ENCODE measurements at places on chromosomes 2 and 18.

DNA sequence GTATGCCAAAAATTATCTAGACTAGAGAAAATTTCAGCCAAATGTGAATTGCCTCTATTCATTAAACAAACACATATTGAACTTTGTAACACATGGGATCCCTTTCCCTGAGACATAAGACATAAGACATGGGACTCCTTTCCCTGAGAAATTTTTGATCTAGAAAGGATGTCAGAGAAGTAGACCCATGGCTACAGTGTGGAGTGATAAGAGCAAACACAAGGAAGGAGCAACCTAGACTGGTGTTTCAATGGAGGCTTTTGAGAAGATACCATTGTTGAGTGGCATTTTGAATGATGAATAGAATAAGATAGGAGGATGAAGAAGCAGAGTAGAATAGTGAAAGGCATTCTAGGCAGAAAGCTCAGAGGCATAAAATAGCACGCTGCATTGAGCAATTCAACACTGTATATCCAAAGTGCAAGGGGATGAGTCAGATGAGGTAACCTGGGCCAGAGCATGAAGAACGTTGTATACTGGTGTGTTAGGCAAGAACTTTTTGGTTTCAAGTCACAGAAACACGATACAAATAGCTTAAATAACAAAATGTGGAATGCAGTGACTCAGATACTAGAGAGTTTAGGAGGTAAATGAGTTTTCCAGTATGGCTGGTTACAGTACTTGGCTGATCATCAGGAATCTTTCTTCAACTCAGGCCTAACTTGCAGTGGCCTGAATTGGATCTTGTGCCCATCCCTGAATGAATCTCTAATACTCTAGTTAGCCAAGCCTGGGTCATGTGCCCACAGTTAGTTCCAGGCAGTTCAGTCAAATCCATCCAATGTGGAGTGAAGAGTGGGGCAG lies 129.8 kb upstream of the TANK start:
- DNase-seq, result no peak

DNA sequence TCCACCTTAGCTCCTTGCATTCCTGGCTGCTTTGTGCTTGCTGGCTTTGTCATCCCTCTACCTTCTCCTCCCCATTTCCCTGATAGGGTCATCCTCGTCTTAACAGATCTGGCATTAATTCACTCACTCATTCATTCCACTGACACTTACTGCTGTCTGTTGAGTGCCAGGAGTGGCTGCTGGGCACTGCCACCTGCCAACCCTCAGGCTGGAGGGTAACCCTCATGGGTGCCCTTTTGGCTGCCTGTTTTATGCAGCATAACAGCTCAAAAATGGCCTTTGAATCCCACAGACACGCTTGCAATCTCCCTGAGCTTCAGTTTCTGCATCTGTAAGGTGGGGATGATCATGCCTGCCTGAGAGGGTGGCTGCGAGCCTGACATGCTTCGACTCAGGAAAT lies 25.2 kb downstream of the FHOD3 start:
- no peak for DNase-seq

DNA sequence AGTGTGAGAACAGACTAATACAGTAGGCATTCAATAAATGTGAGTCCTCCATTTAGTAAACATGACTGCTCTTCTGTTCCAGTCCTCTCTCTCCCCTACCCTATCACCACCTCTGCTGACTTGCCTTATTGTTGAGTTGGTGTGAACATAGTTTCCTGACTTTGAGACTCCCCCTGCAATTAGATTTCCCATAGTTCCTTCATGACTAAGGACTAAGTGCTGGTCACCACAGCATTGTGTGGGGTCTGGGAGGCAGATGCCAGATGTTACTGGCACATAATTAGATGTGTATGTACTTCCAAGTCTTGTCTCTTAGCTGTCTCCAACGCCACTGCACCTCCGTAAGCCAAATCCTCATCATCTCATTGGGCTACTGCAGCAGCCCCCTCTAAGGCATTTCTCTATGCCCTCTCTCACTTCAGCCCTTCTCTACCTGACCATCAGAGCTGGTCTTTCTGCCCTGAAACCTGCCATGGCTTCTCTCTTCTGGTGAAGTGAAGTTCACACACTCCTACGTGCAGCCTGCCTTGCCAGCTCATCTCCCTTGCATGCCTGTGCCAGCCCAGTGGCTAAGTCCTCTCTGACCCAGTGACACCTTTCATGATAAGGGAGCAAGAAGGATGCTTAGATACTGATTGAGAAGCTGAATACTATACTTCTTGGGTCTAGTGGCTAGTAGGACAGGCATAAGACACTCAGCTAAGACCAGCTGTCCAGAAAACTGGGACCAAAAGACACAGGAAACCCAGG lies 81.6 kb upstream of the ALPP start:
- no peak for DNase-seq

DNA sequence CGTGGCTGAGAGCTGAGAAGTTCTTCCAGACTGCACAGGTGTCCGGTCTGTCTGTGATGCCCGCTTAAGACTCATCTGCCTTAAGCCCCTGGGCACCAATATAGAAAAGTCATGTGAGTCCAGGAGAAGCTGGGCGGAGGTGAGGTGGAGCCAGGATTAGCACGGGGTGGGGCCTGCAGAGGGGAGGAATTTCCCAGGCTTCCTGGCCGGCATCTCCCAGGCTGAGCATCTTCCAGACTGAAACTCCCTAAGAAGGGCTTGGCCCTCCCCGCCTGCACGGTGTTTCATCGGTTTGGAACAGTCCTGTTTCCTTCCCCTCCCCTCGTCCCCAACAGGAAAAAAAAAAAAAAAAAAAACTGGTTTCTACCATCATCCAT lies 270.3 kb downstream of the ATAD2B start:
- no peak for DNase-seq

DNA sequence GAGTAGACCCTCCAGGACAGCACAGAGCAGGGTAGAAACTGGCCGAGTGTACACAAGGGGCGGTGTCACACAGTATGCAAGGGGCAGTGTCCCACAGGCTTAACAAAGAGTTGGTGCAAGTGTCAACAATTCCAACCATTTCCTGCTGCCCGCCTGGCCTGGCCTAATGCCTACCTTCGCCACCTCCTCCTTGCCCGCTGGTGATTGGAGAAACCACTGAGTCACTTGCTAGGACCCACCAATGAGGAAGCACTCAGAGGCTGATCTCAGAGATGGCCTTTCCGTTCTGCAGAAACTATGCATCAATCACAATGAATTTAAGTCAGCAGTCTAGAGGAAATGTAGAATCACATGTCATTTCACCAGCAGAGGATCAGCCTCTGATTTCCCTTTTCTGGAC lies 263.3 kb upstream of the PKDCC start:
- no peak for DNase-seq

DNA sequence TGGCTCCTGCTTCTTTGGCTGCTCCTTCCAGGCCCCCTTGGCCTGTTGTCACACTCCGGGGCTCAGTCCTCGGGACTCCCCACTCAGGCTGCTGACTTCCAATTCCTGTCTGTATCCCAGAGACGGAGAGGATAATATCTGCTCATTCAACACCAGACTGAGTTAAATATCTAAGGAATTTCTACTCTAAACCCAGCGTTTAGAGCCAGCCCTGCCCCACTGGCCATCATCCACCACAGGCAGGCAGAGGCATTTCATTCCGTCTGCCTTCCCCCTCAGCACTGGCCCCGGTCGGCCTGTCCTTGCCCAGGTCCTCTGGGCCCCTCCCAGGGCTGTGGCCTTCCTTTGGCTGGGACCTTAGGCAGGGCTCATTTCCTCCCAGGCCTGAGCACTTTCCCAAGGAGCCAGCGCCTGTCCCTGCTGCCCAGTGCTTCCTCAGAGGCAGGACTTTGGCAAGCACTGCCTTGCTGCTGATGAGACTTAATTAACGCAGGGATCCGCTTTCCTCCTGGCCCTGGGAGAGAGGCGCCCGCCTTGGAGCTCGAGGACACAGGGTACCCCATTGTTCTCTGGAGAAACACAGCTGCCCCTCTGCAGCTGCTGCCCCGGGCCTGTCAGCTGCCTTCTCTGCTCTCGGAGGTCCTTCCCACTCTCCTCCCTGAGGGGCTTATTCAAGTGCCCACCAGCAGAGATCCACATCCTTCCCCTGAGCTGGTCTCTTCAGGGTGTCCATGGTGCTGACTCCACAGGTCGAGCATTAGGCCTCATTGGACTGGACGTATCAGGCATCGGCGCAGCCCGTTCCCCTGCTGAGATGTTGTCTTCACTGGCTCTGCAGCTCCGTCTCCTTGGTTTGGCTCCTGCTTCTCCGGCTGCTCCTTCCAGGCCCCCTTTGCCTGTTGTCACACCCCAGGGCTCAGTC lies 42.8 kb downstream of the ATOH8 start:
- no peak for DNase-seq

- no peak for DNase-seq
These were observed 651.9 kb downstream of the SLC4A3 start for GRCh38 chr2:220279372-220279771.

DNA sequence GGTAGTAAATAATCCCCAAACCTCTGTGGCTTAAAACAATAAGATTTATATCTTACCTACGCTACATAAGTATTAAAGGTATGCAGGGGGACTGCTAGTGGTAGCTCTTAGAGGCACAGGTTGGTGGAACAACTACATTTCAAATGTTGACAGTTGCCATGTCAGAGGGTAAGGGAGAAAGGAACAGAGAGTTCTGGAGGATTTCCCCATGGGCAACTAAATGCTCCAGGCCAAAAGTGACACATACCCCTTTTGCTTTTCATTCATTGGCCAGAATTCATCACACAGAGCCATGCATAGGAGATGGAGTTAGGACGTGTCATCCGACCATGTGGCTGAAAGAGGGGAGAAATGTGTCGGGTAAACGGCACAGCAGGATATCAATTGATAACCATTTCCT lies 133.2 kb downstream of the NAPG start:
- DNase-seq, result no peak

- DNase-seq, result no peak
These were observed 236.0 kb upstream of the REV1 start for GRCh38 chr2:99725820-99726219.

GRCh38 chr2:239267288-239267951 lies 133.4 kb downstream of the HDAC4 start:
- no peak for DNase-seq

DNA sequence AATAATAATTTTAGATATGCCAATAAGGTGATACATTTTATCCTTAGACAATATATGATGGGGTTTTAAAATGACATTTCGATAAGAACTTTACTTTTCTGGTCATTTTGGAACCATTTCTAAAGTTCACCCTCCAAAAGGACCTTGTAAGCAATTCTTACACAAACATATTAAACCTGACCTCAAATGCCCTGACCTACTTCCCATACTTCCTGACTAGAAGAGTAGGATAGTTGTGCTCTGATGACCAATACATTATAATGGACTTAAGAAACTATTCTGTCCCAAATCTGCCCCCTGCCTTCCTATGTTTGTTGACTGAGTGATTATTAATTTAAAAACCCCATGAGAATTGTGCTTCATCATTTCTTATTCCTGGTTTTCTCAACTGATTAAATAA lies 24.6 kb downstream of the GCA start:
- no peak for DNase-seq

DNA sequence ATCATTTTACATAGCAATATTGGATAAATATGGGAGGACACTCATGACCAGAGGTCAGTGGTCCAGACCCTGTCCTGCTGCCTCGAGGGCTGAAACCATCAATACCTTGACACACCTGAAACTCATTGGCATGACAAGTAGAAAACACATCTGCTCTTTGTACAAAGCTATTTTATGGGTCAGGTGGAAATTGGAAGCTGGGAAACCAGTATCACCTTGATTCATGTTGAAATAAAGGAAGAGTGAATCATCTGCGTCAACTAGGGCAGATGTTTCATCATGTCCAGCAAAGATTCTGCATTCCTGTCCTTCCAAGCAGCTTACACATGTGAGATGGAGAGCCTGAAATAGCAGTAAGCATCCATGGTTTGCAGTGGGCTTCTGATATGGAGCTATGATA lies 80.0 kb upstream of the ERBB4 start:
- no peak for DNase-seq

GRCh38 chr18:58402247-58402646 lies 226.6 kb downstream of the ALPK2 start:
- DNase-seq, result peak; percentile 23

DNA sequence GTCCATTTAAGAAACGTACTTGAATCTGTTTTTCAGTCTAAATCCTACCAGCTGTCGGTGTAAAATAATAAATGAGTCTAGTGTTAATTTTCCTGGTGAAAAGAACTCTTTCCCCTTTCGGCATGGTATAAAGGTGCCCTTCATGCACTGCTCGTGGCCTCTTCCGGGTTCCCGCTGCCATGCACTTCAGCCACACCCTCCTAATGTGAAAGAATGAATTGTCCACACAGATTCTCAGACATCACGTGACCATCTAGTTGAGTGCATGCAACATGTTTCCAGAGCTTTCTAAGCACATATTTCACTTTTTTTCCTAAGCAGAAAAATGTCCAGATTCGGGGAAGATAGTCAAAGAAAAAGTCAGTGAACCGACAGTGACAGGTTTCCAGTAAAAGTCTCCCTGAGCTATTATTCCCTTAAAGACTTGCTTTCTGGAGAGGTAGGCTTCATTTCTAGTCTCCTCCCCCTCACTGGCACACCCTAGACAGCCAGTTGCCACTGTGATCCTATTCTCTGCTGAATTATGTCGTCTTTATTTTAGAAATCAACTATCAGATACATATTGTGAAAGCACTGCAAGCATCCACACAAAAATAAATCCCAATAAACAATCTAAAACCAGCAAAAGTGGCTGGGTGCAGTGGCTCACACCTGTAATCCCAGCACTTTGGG lies 65.9 kb upstream of the RPL31 start:
- DNase-seq, result no peak

DNA sequence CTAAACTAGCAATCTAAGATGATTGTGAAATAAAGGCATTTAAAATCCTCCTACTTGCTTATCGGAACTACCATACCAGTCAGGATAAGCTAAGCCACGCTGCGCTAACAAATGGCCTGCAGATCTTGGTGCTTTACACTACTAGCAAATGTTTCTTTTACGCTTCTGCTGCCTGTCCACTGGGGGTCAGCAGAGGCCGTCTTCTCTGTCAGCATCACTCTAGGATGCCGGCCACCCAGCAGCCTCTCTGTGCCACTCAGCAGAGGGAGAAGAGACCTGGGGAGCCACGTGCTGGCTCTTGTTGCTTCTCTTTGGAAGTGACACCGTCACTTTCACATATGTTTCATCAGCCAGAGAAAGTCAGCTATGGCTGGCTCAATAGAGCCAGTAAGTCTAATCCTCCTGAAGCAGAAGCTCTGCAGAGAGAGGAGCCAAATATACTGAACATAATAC lies 36.6 kb downstream of the COPS8 start:
- no peak for DNase-seq

DNA sequence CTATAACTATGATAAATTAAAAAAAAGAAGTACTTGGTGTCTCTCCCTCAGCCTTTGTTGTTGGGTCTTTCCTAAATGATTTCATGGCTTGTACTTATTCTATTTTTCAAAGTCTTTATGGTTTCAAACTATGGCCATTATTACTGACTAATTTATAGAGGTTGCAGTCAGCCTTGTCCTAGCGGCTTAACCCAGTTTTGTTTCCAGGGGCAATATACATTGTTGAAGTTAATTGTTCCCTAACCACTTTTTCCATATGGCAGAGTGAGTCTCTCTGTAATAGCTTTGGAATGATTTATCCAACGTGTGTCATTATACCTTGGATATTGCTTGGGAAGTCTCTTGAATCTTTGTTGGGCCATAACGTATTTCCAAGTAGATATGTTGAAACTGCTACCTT lies 408.8 kb downstream of the HRH4 start:
- DNase-seq, result no peak

- DNase-seq, result no peak
These were observed 24.3 kb downstream of the PTMA start for GRCh38 chr2:231732604-231733003.
